ENCODE measurements at places on chromosomes 2 and 18. TPM values are rescaled to one million over a fixed set of nuclear protein-coding genes. Genes with fewer than 3 reads are reported as not detected.
A peak's percentile ranks its signal among the peaks of the same experiment; 100 is the strongest.

- DNase-seq, result no peak
These were observed 104.2 kb downstream of the TGIF1 start for GRCh38 chr18:3554091-3554601.

- no peak for DNase-seq
These were observed 12.0 kb downstream of the EXOC6B start for GRCh38 chr2:72813841-72814240.

- no peak for DNase-seq
These were observed 169.7 kb downstream of the CDCA7 start for GRCh38 chr2:173524256-173524955.

GRCh38 chr2:45786030-45786835 is 134.8 kb downstream of the PRKCE start:
- no peak for DNase-seq

DNA sequence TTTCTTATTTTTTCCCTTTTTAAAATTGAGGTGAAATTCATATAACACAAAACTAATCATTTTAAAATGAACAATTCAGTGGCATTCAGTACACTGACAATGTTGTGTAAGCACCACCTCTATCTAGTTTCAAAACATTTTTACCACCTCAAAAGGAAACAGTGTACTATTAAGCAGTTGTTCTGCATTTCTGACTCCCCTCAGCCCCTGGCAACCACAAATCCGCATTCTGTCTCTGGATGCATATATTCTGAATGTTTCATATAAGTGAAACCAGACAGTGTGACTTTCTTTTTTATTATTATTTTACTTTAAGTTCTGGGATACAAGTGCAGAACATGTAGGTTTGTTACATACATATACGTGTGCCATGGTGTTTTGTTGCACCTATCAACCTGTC is 19.2 kb upstream of the TANK start:
- DNase-seq, result no peak

DNA sequence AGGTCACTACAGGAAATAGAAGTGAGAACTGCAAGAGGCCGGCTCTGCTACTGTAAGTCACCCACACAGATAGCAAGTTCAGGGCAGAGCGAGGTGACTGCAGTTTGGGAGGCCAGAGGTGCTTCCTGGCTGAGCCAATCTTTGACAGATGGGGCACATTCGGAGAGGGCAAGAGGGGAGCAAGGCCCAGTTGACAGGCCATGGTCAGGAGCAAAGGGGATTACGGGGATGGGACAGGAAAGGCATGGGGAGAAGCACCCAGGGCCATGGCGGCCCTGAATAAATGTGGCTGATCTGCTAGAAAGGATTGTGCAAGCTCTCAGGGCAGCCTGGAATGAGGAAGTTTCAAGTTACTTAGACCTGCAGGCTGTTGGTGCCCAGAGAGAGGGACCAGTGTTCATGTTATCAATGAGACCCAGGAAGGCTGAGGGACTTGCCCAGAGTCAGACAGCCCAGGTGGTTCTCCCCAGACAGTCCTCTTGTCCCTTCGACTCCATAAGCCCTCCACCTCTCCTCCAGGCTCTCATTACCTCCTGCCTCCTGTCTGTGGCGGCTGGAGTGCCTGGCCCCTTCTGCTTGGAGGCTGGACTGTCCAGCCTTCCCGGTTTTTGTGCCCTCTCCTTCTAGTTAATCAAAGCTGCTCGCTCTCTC is 123.3 kb downstream of the CTIF start:
- DNase-seq, result no peak

DNA sequence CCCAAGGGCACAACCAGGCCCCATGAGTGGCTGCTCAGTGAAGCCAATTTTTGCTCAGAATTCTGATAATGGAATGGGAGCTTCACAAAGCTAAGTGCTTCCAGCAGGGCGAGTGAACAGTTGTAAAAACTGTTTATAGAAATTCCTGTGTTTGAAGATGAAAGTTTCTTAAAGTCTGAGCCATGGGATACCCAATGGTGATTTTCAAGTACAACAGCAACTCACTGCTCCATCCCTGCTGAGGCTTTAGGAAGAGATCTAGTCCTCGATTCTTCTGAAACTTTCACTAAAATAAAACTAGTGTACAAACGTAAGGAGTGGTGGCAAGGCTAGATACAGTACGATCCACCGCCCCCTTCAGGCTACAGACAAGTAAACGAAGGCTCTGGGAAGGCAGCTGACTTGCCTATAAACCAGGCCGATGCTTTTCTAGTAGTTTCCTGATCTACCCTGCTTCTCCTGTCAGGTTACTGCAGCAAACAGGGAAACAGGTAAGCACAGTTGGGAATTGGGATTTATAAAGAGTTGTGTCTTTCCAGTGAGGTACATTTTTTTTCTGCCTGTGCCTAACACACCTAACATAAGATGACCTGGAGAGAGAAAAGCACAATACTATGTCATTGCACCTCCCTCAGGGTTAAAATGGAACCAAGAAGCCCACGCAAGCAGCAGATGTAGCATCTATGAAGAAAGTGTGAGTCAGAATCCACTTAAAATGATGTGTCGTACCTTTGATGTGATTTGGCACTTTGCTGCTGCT is 108.7 kb downstream of the UXS1 start:
- DNase-seq, result no peak

- no peak for DNase-seq
These were observed 84.3 kb downstream of the MAP3K20 start for GRCh38 chr2:173159791-173160463.

GRCh38 chr2:240162032-240162431 is 21.6 kb upstream of the OTOS start:
- DNase-seq, result no peak

- DNase-seq, result no peak
These were observed 48.2 kb upstream of the ALPP start for GRCh38 chr2:232330068-232330999.

GRCh38 chr2:113390124-113390849 is 47.2 kb upstream of the ZNG1B start:
- peak; percentile 84 for DNase-seq

- DNase-seq, result peak; percentile 85
These were observed 157.0 kb downstream of the EML6 start for GRCh38 chr2:54880428-54880827.

DNA sequence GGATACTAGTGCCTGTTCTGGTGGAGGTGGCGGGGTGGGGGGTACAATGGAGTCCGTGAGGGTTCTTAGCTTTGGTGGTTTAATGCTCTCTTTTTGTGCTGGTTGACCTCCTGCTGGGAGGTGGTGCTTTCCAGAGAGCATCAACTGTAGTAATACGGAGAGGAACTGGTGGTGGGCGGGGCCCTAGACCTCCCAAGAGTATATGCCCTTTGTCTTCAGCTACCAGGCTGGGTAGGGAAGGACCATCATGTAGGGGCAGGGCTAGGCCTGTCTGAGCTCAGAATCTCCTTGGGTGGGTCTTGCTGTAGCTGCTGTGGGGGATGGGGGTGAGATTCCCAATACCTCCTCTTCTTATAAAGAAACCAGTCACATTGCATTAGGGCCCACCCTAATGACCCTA is 27.1 kb downstream of the CAMKMT start:
- DNase-seq, result no peak

GRCh38 chr18:24988253-24988840 is 363.6 kb downstream of the ZNF521 start:
- no peak for DNase-seq

GRCh38 chr2:2892378-2892777 is 485.2 kb downstream of the EIPR1 start:
- peak; percentile 24 for DNase-seq

- no peak for DNase-seq
These were observed 36.3 kb downstream of the STAT4 start for GRCh38 chr2:191114403-191114886.

DNA sequence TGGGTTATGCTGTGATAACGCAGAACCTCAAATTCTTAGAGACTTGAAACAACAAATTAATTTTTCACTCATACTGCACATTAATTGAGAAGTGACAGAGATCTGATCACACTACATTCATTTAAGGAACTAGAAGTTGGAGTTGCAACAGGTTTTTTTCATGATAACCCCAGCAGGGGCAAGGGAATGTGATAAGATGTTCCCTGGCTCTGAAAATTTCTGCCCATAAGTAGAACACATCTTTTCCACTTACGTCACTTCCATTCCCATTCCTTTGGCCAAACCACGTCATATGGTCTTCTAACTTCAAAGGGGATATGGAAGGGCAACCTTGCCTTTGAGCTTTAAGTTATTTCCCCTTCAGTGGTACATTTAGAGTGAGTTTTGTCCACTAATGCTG is 29.7 kb upstream of the PSME4 start:
- no peak for DNase-seq

GRCh38 chr18:75472396-75472795 is 44.9 kb upstream of the SMIM21 start:
- DNase-seq, result no peak

DNA sequence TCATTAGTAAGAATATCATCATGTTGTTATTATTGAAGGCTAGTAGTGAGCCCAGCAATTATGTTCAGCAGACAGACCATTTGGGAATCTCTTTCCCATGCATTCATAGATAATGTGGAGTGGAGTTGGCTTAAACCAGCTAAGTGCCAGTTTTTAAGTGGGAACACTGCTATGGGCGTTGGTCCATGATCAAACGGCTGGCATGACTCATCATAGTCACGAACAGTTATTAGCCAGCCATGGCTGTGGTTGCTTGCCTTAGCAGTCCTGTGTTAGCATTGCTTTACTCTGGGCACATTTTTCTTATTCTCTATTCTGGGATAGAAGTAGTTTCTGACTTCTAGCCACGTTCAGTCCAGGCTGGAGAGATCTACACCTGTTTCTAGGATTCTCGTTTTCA is 17.7 kb downstream of the EIF4E2 start:
- DNase-seq, result no peak

Gene KIF1A
- total RNA-seq, result 24.9 TPM

Gene MEX3C
- 51.1 TPM for total RNA-seq

Gene NEU4
- not detected for total RNA-seq

Gene COL6A3
- 0.17 TPM for total RNA-seq

Gene PTPRN
- total RNA-seq, result 0.71 TPM

Gene CD302
- total RNA-seq, result not detected

Gene CNDP1
- not detected for total RNA-seq

Gene STPG4
- not detected for total RNA-seq

Gene CTDP1
- 37.1 TPM for total RNA-seq

Gene EMILIN1
- total RNA-seq, result 2.3 TPM
